ENCODE measurements at places on chromosomes 3 and 15.
A peak's percentile ranks its signal among the peaks of the same experiment; 100 is the strongest.

DNA sequence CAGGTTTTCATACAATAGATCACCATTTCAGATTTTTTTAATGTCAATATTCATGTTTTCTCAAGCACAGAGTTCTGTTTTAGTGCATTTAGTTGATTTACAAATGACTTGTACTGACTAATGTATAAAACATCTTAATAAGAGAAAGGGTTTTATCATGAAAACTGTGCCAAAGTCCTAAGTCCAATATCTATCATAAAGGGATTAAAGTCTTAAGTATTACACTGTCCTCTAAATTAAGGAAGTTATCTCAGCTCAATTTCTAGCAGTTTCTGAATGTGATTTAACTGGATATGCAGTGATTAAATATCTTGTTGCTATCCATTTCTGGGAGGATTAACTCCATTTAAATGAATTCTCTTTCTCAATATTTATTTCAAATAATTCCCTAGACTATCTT is 381.1 kb upstream of the CNTN4 start:
- no peak for DNase-seq

DNA sequence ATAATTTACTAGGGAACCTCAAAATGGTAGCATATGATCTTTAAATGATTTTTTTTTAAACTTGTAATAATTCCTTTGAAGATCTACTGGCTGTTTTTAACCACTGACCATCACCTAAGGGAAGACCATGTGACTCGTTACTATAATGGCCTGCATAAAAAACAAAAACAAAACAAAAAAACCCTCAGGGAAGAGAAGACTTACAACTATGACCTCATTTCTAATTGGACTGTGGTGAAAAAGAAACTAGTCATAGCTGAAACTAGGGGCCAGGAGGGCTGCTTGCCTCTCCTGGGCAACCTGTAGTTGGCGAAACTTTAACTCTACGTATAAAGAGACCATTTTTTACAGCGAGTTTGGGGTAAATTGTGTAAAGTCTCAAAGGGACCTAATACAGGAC is 23.0 kb downstream of the PAQR9 start:
- DNase-seq = no peak

DNA sequence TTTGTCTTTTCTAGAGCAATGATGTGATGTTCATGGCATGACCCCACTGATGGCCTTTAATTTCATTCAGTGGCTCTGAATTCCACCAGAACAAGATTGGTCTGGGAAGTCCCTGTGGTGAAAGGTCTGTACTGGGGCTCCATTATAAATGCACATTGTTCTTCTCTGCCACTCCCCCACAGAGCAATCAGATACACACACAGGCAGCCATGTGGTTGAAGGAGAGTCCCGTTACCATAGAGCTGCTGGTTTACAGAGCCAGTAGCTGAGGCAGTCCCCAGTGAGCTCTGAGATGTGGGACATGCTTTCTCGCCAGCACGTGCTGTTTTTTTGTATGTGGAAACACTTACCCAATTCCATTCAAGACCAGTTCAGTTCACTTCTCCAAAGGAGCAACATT is 172.7 kb upstream of the TRIM42 start:
- peak; percentile 56 for DNase-seq

GRCh38 chr15:37246856-37247255 is 146.5 kb upstream of the MEIS2 start:
- DNase-seq = no peak

GRCh38 chr3:141708367-141708766 is 29.7 kb upstream of the RNF7 start:
- DNase-seq = no peak

- no peak for DNase-seq
These were observed 32.5 kb upstream of the TMOD3 start for GRCh38 chr15:51796847-51797401.

DNA sequence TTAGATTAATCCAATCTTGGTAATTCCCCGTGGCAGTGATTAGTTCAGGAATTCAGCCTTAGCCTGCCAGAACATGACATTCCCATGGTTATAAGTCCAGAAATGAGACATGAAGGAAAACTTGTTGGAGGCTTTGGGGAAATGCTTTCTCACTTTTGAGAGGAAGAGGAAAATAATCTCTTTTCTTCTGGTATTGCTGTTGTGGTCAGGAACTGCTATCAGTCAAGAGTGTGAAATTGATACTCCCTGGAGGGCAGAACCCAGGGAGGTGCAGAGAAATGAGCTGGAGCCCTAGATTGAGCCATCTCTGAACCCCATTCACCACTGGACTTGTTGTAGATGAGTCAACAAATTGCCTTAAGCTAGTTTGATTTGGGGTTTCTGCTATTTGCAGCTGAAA is 38.6 kb upstream of the APH1B start:
- DNase-seq = peak; percentile 69

- no peak for DNase-seq
These were observed 41.8 kb downstream of the NCEH1 start for GRCh38 chr3:172669021-172669420.

DNA sequence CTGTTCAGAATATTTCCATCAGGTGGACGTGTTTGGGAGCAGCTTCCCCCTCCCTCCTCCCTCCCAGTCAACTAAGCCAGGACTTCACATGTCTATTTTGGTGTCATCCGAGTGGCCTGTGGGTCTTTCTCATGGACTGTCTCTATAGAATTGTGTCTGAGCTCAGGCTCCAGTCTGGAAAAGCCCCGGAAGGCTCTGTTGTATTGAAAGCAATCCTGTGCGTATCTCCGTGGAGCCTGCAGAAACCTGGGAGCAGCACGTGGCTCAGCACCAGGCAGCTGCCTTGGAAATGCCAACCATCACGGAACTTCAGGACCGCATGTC is 25.2 kb downstream of the COLQ start:
- DNase-seq = peak; percentile 63

DNA sequence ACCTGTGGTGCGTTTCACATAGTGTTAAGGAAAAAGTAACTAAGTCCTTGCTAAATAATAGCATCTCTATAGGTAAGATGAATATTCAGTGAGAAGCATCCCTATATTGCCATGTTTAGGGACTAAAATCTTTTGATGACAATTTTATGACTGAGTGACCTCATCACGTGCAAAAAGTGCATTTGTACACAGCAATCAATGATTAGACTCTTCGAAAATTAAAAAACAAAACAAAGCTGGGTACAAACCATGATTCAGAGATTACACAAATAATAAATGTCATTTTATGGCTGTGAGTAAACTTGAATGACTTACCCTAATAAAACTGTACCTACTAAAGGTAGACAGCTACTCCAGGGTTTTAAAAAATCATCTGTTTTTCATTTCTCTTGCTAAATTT is 505.3 kb downstream of the FOXP1 start:
- no peak for DNase-seq

DNA sequence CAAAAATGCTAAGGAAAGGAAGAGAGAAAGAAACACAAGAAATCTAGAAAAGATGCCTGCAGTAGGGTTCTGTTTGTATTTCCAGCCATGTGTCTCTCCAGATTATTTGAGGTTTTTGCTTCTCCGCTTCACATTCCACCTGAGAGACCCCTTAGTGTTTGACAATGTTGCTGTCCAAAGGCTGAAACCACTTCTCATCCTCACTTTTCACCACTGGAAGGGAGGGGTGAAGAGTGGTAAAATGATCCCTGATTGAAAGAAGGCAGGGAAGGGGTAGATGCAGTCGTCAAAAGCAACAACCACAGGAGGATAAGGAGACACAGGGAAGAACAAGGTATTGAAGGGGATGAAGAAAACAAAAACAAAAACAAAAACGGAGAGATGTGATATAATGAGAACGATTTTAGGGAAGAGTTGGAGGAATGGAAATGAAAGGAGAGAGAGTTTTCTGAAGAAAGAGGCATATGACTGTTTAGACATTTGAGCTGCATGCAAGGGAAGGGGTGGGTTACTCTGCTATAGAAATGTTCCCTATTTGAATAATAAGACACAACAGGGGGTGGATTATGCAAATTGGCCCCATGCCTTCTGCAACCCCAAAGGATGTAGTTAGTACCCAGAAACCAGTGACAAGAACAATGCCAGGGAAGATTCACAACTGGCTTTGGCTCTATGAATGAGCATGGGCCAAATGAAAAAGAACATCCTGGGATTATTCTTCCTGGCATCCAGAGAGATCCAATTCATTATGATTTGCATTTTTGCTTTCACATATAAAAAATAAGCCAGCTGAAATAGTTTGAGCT is 235.9 kb downstream of the GAP43 start:
- no peak for DNase-seq

DNA sequence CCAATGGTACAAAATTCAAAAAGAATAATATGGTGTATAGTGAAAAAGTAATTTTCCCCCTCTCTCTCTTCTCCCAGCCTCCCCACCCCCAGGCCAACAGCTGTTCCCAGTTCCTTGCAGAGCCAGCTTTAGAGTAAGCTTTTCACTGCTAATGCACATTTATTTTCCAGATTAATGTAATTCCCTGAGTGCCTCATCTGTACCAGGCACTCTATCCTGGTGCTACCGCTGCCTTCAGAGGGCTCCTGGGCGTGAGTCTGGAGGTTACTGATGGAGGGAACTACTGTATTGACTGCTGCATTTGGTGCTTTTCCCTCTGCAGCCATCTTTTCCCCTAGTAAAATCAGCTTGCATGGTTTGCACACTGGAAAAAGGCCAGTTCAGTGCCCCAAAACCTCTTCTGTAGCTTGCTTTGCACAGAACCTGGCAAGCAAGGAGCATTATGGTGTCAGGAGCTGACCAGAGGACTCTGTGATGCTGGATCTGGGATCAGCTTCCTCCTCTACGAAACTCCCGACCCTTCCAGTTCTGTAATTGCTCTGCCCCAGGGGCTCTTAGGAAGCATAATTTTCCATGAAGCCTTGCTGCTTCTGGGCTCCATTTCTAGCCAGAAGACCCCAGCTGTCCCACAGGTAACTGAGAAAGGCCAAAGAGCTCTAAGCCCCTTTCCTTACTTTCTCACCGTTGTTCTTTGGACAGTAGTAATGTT is 8.5 kb upstream of the USP3 start:
- DNase-seq = peak; percentile 39

GRCh38 chr3:109165905-109166304 is 29.4 kb downstream of the C3orf85 start:
- no peak for DNase-seq

- DNase-seq = peak; percentile 93
These were observed 52.3 kb downstream of the CCDC54 start for GRCh38 chr3:107429320-107430181.

- DNase-seq = no peak
These were observed 153.3 kb downstream of the EPHA3 start for GRCh38 chr3:89260721-89261120.

GRCh38 chr3:12190832-12191231 is 32.1 kb upstream of the TIMP4 start:
- DNase-seq = no peak

- no peak for DNase-seq
These were observed 7.6 kb downstream of the LPCAT4 start for GRCh38 chr15:34359416-34359815.

GRCh38 chr3:138718849-138719248 is 110.3 kb downstream of the FAIM start:
- DNase-seq = no peak

- DNase-seq = no peak
These were observed 59.9 kb upstream of the CORO2B start for GRCh38 chr15:68518785-68519430.

- DNase-seq = no peak
These were observed 34.4 kb downstream of the GLCE start for GRCh38 chr15:69194854-69195253.

DNA sequence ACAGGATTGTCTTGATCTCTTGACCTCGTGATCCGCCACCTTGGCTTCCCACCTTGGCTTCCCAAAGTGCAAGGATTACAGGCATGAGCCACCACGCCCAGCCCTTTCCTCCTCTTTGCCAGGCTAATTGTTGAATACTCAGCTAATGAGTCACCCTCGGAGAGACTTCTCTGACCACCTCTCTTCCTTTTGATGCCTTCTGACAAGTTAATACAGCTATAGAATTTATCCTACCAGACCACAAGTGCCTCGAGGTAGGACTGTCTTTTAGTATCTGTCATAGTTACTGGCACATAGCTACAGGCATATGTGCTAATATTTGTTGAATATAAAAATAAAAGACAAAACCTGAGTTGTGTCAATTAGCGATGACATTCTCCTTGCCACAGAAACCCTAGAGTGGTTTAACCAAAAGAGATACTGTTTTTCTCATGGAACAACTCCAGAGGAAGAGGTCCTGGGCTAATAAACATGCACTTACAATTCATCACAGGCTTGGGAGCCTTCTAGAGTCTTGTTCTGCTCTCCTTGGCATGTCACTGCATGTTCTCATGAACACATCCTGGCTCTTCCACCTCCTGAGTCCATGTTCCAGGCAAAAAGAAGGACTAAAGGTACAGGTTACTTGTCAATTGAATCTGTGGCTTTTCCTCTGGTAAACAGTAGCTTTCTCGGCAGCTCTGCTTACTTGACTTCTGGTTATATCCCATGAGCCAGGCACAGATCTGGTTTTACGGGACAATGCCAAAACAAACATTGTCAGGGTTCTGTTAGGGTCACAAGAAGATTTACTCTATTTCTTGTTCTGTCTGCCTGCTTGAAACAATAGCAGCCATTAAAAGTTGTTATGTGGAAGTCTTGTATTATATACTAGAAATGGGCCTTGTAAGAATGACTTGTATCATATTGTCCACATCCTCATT is 332.3 kb downstream of the THSD4 start:
- DNase-seq = no peak

GRCh38 chr3:125019271-125019670 is 36.5 kb downstream of the HEG1 start:
- no peak for DNase-seq

Data from tongue (tissue), 3 donors.